Activated CD4-positive, alpha-beta memory T cell treated with anti-CD3 and anti-CD28 coated beads for 36 hours (primary cell): ENCODE measurements at places on chromosomes 5 and 9. TPM values are rescaled to one million over a fixed set of nuclear protein-coding genes. Genes with fewer than 3 reads are reported as not detected.

The C5orf52 gene
- not detected for total RNA-seq

The ORM2 gene
- not detected for total RNA-seq

The IFNA13 gene
- not detected for total RNA-seq

DNA sequence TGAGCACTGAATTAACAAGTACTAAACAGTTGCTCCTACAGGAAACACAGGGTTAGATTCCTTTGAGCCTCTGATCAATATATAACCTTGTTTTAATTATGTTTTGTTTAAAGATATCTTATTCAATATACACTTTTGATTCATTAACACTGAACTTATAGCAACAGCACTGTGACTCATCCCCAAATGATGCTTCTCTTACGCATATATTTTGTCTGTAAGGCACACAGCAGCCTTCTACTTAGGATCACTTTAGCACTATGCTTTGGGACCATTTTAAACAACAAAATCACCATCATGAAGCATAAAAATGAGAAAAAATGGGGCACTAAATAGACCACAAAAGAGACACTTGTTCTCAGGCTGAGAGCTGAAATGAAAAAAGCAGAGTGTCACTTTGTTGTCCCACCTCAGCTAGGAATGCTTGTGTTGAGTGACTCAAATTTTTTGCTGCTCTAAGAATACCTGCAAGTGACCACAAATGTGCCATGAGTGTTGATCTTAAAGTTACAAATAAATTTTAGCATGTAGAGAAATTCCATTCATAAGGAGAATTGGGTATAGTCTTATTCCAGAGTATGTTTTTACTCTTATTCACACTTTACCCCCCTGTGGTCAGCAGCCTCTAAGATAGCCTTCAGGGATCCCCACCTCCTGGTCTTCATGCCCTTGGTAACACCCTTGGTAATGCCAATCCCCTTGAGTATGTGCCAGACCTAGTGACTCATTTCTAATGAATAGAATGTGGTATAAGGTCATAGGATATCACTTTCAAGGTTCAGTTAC, 252.7 kb upstream of the IL12B start:
- no peak for DNase-seq

DNA sequence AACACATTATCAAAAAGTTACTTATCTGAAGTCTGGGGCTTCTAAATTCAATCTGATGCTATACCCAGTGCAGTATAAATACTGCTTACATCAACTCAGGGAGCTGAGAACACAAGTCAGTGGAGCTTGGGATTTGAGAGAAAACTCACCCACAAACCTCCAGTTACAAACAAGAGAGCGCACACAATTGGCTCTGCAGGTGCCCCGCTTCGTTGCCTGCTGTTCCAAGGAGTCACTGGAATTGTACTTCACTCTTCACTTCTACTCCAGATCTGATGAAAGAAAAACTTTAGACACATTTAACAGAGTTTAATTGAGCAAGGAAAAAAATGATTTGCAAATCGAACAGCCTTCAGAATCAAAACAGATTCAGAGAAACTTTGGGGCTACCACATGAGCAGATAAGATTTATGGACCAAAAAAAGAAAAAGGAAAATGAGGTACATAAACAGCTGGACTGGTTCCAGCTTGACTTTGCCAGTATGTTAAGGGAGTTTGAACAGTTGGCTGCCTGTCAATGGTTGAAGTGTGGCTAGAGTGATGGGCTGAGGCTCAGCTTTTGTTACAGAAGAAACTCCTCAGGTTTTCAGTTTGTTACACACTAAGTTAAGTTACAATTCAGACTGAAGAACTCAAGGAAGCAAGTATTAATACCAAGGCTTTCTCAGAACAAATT, 156.6 kb downstream of the AOPEP start:
- no peak for DNase-seq

DNA sequence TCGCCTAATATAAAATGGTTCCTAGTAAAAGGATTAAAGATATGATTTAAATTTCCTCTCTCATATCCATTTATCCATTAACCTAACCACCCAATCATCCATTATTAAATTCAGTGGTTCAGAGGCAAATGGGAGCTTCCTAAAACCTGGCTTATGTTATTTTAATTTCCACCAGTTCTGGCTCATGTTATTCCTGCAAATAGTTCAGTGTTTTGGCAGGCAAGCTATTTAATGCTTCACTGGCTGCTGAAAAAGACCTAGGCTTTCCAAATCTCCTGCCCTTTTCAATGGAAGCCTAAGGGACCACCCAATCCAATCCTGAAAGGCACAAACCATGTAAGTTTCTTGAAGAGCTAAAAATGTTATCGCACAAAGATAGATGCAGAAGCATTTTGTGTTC, 52.3 kb downstream of the POC5 start:
- DNase-seq, result no peak

- DNase-seq, result no peak
Observed at GRCh38 chr5:96432216-96433065, 607 bp downstream of the PCSK1 start.

GRCh38 chr5:123001808-123002207, 34.7 kb downstream of the PPIC start:
- no peak for DNase-seq
